ENCODE measurements at places on chromosomes 7 and 10.

GRCh38 chr10:69898524-69898923, 96.8 kb downstream of the COL13A1 start:
- no peak for DNase-seq

GRCh38 chr7:150740053-150740452, 2.8 kb downstream of the GIMAP5 start:
- no peak for DNase-seq

DNA sequence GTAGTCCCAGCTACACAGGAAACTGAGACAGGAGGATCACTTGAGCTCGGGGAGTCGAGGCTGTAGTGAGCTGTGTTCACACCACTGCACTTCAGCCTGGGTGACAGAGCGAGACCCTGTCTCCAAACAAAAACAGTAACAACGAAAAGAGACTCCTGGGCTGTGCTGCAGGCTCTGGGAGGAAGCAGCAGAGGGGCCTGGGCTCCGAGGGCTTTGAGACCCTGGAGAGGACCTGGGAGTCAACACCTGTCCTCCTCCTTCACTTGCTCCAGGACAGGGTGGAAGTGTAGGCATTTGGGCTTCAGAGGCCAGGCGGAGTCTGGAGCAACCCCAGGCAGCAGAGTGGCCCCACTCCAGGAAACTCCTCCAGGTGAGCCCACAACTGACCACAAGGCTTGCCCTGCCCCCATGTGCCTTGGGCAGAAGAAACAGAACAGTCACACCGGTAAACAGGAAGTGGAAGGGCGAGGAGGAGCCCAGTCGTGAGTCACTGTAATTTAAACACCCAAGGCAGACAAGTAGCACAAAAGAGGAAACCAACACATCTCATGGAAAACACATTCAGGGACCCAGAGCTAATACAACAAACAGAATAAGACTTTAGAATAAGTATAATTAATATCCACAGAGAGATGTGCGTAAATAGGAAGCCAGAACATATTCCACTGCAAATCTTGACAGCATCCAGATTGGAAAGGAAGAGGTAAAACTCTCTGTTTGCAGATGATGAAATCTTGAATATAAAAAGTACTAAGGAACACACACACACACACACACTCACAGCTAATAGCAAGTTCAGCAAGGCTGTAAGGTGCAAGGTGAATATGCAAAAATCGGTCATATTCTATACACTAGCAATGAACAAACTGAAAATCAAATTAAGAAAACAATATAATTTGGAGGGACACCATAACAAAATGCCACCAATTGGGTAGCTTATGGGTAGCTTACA, 20.5 kb upstream of the RASGEF1A start:
- DNase-seq: no peak

- DNase-seq: no peak
Measured at GRCh38 chr7:47804767-47805545, 143.3 kb downstream of the PKD1L1 start.

DNA sequence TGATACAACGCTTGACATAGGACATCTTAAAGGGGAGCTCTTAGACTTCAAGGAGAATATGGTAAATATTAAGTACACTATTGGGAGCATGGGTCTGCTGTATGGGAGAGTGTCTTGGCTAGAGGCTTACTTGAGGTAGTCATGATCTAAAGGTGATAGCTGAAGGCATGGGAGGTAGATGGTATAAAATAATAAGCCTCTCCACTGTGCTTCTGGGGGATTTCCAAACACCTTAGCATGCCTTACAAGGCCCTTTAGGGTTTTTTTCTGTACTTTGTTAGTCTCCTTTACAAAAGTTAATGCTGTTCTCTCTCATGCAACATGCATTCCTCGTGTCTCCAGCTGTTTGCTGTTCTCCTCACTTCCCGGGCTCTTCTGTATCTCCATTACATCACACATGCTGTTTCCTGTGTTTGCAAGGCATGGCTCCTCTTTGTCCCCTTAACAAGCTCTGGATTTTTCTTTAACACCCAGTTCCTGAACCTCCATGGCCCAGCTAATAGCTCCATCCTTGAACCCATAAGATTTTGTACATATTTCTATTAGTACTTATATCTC, 449.7 kb downstream of the AUTS2 start:
- no peak for DNase-seq

DNA sequence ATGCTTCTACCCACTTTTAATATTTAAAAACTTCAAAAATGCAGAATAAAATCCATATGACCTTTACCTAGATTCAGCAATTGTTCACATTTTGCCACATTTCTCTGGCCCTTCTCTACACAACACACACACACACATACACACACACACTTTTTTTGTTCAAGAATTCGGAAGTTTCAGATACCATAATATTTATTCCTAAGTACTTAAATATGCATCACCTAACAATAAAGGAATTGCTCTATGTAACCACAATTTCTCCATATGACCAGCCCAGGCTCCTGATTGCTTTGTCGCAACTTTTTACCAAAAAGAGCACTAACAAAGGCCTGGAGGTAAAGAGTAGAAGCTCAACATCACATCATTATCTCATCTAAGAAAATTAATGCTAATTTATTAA, 106.6 kb downstream of the FAS start:
- DNase-seq: no peak
